ENCODE measurements at places on chromosomes 13 and 19.

DNA sequence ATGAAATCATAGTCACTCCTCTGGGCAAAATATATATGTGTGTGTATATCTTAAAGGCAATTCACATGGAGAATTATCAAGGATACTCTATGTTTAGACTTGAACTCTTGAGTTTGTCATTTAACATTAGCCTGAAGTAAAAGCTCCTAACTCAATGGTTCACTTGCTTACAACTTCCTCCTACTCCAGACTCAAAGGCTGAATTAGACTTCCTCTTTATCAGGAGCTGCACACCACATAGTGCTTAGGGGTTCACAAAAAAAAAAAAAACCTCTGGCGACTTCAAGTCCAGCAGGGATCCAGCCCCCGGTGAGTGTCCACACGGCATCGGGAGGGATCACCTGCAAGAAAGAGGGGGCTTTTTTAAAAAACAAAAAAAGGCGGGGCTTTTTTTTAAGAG lies 68.2 kb upstream of the LSM14A start:
- DNase-seq = no peak

DNA sequence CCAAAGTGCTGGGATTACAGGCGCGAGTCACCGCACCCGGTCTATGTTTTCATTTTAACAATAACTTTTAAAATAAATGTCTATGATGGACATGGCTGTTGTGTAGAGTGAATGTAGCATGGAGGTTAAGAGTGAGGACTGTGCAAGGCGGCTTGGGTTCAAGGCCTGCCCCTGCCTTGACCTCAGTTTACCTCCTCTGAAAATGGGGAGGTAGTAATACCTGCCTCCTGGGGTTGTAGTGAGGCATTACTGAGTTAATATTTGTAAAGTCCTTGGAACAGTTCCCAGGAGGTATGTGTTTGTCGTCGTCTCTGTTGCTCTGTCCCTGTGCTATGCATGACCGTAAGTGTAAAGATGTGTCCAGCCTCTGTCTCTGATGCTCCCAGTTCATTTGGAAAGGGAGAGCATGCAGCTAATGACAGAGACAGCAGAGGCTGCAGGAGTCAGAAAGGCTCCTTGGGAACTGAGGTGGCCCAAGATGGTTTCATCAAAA lies 9.4 kb downstream of the GARRE1 start:
- DNase-seq = no peak

GRCh38 chr13:89465366-89465765 lies 1794.2 kb downstream of the SLITRK5 start:
- no peak for DNase-seq

- DNase-seq = no peak
Observed at GRCh38 chr13:24060993-24061392, 99.5 kb upstream of the SPATA13 start.

DNA sequence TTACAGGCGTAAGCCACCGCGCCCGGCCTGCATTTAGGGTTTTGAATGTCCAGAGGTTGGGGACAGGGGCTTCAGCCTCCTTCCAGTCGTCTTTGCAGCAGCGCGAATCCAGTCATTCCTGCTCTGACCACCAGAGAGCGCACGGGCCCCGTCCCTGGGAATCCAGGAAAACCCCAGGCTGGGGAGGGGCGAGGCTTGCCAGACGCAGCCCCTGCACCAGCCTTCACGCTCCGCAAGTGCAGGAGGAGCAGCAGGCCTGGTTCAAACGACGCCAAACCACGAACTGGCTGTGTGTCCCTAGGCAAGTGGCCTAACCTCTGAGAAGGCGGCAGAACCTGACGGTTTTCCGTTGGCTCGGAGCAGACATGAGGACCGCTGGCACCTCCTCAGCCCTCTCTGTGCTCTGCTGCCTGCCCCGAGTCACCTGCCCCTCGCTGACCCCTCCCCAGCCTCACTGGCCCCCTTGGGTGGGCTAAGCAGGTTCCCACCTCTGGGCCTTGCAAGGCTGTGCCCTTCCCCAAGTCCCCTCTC lies 2.0 kb upstream of the RNF126 start:
- DNase-seq = peak; percentile 65

DNA sequence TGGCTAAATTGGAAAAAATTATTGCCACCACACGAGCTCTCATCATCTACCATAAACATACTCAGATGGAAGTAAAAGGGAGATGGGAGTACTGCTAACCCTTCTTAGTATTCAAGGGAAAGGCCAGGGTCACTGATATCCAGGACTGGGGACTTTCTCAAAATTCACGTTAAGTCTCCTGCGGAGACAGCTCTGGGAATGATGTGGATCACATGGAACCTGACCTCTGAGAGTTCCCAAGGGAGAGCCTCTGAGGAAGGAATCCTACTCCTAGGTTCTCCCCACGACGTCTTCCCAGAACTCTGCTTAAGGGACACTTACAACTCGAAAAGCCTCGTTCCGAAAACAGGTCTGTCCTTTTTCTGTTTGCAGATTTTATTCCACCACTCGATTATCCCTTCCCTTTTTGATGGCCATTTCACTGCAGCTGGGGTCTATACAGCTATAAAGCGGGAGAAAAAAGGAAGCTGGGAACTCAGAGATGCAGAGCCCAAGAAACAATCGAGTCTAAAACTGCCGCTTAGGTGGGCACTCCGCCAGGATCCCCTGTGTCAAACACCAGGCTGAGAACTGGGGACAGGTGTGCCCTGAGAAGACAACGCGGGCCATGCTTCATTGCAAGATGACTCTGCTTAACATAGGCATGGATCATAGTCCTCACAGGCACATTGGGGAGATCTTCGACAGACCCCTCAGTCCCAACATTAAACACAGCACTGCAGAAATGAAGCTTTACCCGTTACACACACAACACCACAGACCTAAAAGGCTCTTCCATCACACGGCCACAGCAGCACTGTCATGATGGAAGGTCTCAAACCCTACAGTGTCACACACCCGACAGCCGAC lies 823 bp upstream of the ZNF567 start:
- DNase-seq = no peak

- no peak for DNase-seq
Observed at GRCh38 chr13:80083853-80084676, 256.9 kb downstream of the SPRY2 start.

GRCh38 chr19:35773020-35773806 lies 2.2 kb upstream of the ARHGAP33 start:
- DNase-seq = no peak

All from stimulated activated CD8-positive, alpha-beta memory T cell treated with anti-CD3 and anti-CD28 coated beads, Interleukin-15, amount 100 ng/mL, for 48 hours (primary cell).